ENCODE measurements at places on chromosomes 7 and 10.

- DNase-seq = no peak
These were observed 165.2 kb downstream of the CALCR start for GRCh38 chr7:93409324-93409723.

GRCh38 chr7:1274121-1274875, 41.6 kb downstream of the UNCX start:
- DNase-seq = no peak

- no peak for DNase-seq
These were observed 270.8 kb downstream of the HTR7 start for GRCh38 chr10:90587081-90587491.

GRCh38 chr7:15863951-15864625, 177.6 kb upstream of the MEOX2 start:
- DNase-seq = no peak

- no peak for DNase-seq
These were observed 2.2 kb downstream of the MAFK start for GRCh38 chr7:1532456-1533254.

GRCh38 chr10:91681361-91682276, 48.7 kb upstream of the PPP1R3C start:
- no peak for DNase-seq
